Left kidney (tissue), 8 donors: ENCODE measurements at places on chromosomes 5 and 9. TPM values are rescaled to one million over a fixed set of nuclear protein-coding genes. Genes with fewer than 3 reads are reported as not detected.

Gene LCN1
- not detected for polyA plus RNA-seq

Gene ALDH1A1
- polyA plus RNA-seq, result 281 TPM

Gene LHX6
- polyA plus RNA-seq, result 3.5 TPM

Gene S1PR3
- 52.7 TPM for polyA plus RNA-seq
